ENCODE measurements at places on chromosomes 4 and X.

DNA sequence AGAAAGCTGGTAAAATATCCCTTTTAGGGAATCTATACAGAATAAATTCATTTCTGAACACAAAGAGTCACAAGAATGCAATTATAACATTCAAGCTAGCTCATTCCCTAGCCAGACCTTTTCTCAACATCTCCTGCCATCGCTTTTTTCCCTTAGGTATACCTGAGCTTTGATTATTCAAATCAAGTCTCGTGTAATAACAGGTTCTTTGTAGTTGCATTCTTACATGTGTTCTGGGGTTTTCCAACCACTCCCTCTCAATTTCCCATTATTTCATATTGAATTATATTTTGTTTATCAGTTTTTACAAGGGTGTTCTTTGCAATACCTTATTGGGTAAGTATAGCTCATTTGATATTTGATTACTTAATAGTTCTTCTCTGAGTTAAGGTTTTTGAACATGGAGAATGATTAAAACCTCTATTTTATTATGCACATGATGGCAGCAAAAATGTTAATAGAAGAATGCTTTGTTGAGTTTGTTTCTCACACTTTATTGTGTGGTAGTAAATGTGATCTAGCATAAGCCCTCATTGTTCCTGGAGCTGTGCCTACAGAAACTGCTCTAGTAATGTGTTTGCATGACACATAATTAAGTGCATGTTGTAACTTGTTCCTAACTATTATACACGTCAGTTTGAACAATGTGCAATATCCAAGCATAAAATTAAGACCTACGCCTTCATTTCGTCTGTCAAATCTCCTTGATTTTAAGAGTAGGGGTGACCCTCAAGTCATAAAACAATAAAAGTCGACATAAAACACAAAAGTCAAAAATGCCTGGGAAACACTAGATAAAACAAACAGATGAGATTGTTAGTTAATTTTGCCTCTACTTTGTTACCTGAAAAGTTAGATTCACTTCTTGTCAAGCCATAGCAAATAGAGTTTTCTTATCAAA is 124.0 kb upstream of the POF1B start:
- no peak for DNase-seq

- DNase-seq: no peak
These were observed 22.2 kb downstream of the CENPC start for GRCh38 chr4:67522851-67523671.

DNA sequence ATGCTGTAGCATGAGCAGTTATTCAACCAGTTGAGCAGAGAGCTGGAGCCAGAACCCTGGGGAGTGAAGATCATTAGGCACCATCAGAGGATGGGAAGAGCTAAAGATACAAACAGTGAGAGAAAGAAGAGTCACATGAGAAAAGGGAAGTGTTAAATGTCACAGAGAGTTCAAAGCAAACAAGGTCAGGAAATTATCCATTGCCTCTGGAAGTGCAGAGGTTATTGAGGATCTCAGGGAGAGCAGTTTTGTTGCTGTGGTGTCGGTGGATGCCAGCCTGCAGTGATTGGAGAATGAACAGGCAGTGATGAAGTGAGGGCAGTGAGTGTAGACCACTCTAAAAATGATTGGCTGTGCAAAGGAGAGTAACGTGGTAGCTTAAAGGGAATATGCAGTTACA is 17.7 kb downstream of the SPARCL1 start:
- DNase-seq: no peak

DNA sequence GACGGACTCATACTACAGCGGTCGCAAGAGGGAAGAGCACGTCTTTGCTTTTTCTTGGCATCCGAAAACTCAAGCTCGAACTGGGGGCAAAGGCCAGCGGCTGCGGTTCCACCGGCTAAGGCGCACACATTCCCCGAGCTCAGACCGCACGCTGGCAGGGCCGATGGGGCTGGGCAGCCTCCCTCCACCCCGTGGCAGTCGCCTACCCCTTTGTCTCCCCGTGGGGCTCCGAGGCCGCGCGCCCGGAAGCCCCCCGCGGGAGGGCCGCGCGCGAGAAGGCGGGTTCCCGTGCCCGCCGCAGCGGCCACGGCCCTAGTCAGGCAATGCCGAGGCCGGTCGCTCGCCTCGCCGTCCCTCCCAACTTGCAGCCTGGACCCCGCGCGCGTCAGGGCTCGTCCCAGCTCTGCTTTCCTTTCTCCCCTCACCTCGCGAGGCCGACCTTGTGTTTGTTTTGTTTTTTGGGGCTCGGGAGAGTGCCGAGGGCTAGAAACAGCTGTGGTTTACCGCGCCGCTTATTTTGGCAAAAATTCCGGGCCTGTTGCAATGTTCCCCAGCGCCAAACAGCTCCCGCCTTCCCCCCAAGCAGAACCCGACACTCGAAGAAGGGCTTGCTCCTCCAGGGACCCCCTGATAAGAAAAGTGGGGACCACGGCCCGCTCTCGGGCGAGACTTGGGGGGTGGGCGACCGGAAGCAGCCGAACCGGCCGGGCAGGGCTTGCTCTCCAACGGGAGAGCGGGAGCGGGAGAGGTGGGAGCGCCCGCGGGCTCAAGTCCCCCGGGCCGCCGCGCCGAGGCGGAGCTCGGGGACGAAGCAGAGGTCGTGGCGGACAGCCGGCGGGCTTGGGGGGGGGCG is 561 bp upstream of the N4BP2 start:
- DNase-seq: peak; percentile 80

GRCh38 chrX:44643723-44644122 is 101.1 kb upstream of the FUNDC1 start:
- DNase-seq: no peak

DNA sequence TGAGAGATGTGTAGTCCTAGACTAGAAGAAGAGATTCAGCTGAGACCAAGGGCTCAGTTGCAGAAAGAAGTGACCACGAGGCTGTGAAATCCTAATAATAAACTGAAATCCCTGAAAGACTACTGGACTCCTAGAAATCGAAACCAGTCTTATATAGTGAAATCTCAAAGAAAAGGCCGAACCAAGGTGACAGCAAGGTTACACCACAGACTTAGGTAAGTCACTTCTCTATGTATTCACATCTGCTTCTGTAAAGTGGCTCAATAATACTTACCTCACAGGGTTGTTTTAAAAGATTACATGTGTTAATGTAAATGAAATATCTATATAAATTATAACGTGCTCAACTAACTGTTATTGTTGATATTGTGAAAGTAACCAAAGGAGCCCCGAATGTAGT is 60.3 kb downstream of the ARSJ start:
- DNase-seq: no peak

DNA sequence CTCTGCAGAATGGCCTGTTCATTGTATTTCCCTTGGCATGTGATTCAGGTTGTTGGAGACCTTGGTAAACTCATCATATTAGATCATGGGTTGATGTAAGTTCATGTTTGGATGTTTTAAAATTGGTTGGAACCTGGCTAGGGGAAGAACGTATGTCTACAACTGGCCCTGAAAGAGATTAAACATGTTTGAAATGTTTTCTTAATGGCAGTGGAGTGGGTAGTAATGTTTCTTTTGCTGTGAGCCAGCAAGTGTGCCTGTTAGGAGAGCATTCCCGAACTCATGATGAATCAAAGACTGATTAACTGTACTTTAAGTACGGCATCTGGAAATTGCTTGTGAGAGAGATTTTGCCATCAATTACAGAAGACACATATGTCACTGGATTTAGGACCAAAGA is 44.5 kb upstream of the SLC4A4 start:
- no peak for DNase-seq

DNA sequence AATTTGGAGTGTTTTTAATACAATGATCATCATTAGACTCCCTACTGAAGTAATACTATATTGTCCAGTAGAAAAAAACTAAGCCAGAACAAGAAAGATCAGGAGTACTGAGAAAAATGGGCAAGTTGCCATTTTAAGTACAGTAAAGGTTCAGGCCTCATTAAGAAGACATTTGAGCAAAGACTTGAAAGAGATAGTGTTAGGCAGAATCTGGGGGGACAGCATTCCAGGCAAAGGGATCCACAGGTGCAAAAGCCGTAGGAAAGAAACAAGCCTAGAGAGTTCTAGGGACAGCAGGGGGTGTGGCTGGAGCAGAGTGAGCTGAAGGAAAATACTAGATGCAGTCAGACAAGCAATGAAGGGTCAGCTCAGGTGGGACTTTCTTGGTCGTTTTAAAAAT is 58.1 kb upstream of the INTU start:
- DNase-seq: no peak

DNA sequence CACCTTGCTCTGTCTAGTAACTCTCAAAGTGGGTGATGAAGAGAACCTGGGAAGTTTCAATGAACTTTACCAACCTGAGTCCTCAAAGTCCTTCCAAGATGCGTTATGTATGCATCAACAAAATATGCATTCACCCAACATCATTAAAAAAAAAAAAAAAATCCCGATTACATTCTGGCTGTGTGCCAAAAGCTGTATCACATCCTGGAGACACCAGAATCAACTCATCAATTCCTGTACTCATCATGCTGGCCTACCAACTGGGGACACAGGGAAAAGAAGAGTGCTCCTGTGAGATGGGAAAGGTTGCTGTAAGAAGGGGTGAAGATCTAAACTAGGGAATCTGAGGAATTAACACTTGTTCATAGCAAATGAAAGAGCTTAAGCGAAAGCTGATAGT is 16.5 kb downstream of the UNC5C start:
- DNase-seq: no peak

GRCh38 chr4:166366012-166366411 is 493.0 kb downstream of the TLL1 start:
- no peak for DNase-seq

GRCh38 chrX:124455966-124456365 is 109.6 kb downstream of the SH2D1A start:
- no peak for DNase-seq

DNA sequence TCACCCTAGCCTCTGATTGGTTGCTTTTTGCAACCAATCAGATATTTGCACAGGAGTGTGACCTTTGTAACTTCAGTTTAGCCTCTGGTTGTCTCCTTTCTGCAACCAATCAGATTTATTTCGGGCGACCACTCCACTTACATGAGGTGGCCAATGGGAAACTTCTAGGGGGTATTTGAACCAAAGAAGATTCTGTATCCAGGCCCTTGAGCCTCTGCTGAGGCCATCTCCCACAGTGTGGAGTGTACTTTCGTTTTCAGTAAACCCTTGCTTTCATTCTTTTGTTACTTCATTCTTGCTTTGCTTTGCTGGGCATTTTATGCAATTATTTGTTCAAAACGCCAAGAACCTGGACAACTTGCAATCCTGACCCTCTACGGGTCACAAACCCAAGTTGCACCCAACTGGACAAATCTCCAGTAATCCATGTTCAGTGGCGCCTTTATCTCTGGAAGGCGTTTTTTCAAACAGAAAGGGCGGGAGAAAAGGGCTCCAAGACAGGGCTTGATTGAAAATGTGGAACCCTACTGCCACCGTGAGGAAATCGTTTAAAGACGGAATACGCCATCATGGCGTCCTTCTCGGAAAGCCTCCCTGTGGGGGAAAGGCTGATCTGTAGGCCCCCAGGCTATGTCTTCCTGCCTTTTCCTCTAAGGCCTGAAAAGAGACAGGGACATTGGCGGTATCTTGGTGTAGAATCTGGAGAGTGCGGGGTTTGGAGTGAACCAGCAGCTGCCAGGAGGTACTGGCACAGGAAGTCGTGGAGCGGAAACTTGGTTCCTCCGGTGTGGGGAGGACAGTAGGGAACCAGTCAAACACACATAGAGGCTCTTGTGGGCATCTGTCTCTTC is 184.6 kb downstream of the OR13H1 start:
- peak; percentile 91 for DNase-seq

- no peak for DNase-seq
These were observed 104.4 kb downstream of the HHIP start for GRCh38 chr4:144750348-144750747.
